Fibroblast of upper back skin (primary cell): ENCODE measurements at places on chromosomes 16 and 17.

- no peak for DNase-seq
Observed at GRCh38 chr16:49504626-49505025, 131.0 kb downstream of the C16orf78 start.

DNA sequence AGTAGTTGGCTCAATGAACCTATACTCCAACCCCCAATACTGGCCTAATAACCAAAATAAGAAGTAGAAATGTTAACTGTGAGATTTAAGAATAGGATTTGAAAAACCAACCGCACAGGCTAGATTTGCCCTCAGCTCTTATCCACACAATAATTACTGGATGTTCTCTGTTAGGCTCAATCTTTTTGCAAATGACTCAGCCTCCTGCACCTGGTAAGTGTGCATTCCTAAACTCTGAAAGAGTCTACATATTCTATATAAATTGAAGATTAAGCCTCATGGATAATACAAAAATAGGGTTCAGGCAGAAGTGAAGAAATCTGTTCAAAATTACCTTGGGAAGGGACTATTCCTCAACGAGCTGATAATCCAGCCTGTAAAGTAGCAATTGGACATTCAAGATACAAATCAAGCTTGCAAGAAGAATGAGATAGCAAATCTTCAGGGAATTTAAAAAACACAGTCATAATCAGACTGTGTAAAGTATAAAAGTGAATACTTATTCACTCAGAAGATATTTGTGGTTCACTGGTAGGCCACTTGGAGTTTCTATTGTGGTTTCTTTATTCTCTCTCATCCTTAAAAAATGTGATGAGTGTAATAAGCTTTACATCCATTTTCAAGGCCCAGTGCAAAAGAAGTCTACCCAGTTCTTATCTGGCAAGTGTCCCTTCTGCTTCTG lies 931.9 kb upstream of the SOX9 start:
- peak; percentile 97 for DNase-seq

- DNase-seq: no peak
Observed at GRCh38 chr17:6638046-6638908, 2.2 kb downstream of the KIAA0753 start.

DNA sequence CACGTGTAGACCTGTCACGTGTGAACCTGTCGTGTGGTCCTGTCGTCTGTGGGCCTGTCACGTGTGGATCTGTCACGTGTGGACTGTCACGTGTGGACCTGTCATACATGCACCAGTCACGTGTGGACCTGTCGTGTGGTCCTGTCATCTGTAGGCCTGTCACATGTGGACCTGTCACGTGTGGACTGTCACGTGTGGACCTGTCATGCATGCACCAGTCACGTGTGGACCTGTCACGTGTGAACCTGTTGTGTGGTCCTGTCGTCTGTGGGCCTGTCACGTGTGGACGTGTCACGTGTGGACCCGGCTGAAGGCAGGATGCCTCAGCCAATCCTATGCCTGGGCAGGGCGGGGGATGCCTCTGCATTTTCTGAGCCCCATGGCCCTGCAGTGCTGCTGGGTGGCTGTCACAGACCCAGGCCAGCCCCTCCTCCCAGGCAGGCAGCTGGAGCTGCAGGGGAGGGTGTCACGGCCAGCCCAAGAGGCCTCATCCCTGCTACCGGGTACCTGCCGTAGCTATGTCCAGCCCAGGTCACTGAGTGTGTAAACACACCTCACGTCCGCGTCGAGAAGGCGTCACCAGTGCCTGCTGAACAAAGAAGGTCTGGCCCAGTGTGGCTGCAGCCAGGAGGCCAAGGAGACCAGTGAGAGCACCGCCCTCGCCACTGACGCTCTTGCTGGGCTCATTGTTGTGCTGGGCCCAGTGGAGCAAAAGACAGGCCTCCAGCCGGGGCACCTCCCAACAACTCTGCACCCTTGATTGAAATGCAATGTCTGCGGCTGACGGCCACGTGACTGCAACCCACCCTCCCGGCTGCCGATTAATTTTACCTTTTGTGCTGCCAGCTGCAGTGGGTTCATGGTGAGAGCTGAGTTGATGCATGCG lies 18.6 kb upstream of the ACSF3 start:
- no peak for DNase-seq

GRCh38 chr17:83100220-83100852 lies 20.9 kb downstream of the METRNL start:
- no peak for DNase-seq

GRCh38 chr16:27945233-27945973 lies 118.1 kb downstream of the GSG1L start:
- DNase-seq: no peak

DNA sequence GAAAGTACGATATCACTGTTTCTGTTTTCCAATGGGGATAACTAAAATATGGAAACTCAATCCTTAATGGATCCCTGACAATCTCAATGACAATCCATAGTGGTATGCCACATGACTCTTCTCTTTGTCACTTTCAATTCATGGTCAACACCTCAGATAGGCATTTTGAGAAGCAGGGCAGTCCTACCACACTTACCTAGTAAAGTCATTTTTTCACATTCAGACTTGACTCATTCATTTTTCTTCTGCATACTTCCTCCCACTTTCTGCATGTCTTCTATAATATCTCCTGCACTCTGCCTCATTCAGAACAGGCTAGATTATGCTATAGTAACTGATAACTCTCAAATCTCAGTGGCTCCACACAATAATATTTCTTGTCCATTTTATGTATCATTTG lies 117.5 kb downstream of the FTO start:
- DNase-seq: peak; percentile 57

DNA sequence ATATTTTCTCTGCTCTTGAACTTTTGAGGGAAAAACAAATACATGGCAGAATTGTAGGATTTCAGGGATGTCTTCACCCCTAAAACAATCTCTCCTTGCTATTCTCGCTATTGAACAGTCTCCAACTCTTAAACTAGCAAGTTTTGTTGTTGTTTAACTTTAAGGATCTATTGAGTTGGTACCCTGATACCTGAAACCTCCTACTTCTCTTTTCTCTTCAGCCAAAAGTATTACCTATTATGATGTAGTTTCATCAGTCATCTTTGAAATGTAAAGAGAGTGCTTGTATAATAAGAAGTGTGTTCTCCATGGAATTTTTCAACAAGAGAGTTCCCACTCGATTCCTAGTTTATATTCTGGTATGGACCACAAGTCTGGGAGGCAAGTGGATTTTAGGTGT lies 211.6 kb upstream of the TBX2 start:
- no peak for DNase-seq

DNA sequence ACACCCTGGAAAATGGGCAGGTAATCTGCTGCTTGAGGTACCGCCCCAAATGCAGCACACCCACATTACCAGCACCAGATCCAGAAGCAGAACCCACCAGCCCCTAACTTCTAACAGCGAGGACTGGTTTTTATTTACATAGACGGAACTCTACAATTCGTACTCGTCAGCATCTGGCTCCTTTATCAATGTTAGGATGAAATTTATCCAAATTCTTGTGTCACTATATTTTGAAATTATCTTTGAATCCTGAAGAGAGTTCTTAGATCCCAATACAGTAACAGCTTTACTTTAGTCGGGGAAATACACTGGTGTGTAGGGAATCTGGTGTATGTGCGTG lies 332 bp upstream of the ALG1 start:
- no peak for DNase-seq

GRCh38 chr17:49130891-49131290 lies 1.7 kb upstream of the B4GALNT2 start:
- no peak for DNase-seq

DNA sequence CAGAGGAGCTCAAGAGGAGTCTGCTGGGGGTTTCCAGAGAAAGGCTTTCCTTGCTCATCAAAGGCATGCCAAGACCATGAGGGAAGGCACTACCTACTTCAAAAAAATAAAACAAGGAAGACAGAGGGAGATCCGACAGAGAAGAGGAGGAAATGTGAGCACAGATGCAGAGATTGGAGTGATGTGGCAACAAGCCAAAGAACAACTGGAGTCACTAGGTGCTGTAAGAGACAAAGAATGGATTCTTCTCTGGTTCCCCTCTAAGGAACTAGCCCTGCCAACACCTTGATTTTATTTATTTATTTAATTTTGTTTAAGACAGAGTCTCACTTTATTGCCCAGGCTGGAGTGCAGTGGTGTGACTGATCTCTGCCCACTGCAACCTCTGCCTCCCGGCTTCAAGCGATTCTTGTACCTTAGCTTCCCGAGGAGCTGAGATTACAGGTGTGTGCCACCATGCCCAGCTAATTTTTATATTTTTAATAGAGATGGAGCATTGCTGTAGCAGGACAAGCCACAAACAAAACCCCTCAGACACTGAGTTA lies 13.8 kb upstream of the ACSF2 start:
- DNase-seq: no peak

DNA sequence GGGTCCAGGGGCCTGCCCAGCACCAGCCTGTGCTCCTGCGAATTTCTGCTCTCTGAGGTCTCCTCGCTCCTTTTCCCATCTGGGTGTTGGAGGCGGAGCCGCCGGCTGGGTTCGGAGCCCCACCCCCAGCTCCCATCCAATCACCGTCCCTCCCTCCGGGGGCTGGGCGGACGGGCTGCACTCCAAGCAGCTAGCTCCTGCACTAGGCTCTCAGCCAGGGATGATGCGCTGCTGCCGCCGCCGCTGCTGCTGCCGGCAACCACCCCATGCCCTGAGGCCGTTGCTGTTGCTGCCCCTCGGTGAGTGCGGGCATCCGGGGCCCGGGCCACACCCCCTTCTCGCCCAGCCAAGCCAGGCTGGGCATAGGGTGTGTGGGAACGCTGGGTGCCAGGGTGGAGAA lies at the start of gene NRN1L:
TSS of gene NRN1L (plus strand) at position 202 of the 400 bp plus-strand sequence. CDS start at position 221, 19 bp downstream.
- peak; percentile 89 for DNase-seq

DNA sequence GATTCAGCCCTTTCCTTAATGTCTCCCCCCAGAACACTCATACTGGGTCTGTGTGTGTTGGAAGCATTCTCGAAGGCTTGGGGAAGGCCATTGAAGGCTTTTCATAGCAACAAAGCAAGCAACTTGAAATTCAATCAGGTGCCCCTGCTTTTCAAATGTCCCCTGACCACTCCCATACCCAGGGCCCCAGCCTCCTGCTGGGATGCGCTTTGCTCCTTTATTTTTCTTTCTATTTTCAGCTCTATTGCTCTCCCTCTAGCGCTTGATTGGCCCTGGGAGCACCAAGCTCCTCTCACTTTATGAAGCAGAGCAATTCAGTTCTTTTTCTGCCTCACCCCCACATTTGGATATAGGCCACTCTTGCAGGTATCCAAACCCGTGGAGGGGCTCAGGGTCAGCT lies 92.0 kb downstream of the WSCD1 start:
- no peak for DNase-seq
